ENCODE measurements at places on chromosomes 2 and 18. TPM values are rescaled to one million over a fixed set of nuclear protein-coding genes. Genes with fewer than 3 reads are reported as not detected.

UGT1A8 gene
- polyA plus RNA-seq: 0.05 TPM

ACVR1C gene
- not detected for polyA plus RNA-seq

DNA sequence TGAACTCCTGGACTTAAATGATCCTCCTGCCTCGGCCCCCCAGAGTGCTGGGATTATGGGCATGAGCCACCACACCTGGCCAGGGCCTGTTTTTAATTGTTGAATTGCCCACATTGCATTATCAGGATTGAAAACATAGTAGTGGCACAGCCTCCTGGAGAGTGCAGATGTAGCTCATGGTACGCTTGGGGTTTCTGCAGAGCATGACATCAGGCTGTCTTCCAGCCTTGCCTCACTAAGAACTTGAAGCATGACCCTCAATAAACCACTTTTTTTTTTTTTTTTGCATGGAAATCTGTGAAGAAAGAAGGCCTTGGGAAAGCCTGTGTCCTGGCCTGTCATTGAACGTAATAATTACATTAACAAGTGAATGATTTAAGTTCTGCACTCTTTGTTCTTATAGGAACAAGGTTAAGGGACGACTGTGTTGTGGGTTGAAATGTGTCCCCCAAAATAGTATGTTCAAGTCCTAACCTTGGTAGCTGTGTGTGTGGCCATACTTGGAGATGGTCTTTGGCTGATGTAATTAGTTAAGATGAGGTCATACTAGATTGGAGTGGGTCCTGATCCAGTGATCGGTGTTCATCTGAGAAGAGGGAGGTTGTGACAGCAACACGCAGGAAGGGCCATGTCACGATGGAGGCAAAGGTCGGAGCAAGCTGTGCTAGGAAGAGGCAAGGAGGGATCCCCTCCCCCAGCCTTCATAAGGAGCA lies 90.2 kb downstream of the AGAP1 start:
- DNase-seq: no peak

DNA sequence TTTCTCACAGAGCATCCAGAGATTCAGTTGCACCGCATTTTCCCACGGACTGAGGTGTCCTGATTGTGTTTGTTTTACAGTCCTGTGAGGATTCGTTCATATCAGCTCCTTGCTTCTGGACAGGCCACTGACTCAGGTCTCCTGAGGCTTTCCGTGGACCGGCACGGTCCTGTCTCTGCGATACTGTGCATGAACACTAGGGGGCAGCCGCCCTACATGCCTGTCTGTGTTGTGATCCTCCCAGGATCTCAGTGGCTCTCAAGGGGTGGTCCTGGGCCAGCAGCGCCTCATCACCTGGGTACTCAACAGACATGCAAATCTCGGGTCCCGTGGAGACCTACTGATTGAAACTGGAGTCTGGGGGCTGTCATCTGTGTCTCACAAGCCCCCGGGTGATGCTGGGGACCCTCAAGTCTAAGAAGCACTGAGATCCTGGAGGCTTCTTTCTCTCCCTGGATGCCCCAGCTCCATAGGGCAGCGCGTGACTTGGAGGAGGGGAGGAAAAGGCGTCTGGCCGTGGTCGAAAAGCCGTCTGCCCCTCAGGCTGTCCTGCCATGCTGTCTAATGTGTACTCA lies 28.9 kb downstream of the IL1R2 start:
- peak; percentile 87 for DNase-seq

Data from A549 (cell line).